ENCODE measurements at places on chromosomes 12 and 14.

DNA sequence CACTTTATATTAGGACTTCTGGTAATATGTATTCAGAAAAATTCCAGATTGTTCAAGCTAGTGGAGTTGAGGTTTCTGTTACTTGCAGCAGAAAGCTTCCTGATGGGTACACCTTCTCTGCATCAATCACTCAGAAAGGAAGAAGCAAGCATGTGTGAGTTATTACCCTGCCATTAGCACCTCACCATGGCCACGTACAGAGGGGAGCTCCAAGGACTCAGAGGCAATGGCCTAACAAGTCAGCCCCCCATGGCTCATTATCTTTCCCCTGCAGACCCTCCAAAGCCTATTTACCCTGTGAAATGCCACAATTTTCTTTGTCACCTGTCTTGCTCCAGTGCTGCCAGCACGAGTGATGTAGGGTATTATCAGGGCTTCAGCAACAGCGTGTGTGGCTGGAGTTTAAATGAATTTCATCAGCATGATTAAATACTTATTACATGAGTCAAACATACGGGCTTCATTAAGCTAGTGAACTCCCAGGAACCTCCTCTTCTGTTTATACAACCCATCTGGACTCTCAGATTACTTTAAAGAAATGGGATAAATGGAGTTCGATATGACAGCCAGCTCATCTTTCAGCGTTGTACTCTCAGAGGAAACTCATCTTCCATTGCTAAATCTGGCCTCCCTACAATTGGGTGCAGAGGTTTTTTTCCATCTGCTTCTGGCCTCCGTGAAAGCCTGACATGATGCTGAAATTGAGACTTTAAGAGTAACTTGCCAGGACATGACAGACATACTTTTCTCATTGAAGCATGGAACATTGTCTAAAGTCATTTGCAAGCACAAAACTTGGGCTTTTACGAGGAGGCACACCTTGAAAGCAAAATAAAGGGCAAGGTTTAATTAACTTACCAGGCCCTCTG lies 135.9 kb downstream of the TMEM30B start:
- no peak for DNase-seq

DNA sequence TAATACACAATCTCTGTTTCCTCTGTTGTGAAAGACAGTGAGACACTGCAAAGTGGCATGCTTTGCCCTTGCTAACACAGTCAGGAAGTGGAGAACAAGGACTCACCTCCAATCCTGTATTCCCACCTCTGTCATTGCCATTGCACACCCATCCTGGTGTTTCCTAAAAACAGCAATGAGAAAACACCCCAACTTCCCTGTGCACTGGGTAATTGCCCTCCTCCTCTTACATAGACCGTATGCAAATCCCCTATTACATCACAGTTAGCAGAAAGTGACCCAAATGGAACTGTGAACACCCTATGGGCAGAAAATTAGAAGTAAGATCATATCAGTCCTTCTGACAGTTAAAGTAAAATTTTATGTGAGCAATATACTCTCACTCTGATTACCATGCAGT lies 355.5 kb downstream of the BCL11B start:
- DNase-seq = no peak

GRCh38 chr12:10190558-10191388 lies 11.9 kb downstream of the TMEM52B start:
- peak; percentile 14 for DNase-seq

GRCh38 chr12:57254506-57255280 lies 3.7 kb upstream of the STAC3 start:
- no peak for DNase-seq

DNA sequence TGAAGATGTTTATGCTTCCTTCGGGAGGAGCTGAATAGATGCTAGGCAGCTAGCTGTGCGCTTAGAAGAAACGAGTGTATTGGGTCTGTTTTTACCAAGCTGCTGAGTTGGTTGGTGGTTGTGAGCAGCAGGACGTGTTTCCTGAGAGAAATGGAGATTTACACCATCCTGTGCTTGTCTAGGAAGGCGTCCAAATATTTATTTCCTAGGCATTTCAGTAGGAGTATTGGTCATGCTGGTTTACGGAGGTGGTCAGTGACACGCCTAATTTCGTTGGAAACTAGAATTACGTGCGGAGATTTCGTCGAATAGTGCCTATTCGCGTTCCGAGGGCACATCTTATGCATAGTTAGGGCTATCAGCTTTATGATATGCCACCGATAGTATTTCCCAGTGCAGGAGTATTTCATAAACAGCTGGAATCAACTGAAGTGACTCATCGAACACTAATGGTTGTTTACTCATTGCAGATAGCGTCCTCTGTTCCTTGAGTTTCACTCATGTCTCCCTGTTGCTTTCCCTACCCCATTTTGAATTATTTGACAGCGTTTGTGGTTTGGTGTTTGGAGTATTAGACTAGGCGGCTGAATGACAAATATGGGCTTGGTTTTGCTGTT lies 780 bp downstream of the TBC1D15 start:
- no peak for DNase-seq

GRCh38 chr14:102878174-102878969 lies 44.1 kb upstream of the AMN start:
- DNase-seq = no peak

- no peak for DNase-seq
These were observed 354.3 kb downstream of the CEP128 start for GRCh38 chr14:80587096-80587724.

DNA sequence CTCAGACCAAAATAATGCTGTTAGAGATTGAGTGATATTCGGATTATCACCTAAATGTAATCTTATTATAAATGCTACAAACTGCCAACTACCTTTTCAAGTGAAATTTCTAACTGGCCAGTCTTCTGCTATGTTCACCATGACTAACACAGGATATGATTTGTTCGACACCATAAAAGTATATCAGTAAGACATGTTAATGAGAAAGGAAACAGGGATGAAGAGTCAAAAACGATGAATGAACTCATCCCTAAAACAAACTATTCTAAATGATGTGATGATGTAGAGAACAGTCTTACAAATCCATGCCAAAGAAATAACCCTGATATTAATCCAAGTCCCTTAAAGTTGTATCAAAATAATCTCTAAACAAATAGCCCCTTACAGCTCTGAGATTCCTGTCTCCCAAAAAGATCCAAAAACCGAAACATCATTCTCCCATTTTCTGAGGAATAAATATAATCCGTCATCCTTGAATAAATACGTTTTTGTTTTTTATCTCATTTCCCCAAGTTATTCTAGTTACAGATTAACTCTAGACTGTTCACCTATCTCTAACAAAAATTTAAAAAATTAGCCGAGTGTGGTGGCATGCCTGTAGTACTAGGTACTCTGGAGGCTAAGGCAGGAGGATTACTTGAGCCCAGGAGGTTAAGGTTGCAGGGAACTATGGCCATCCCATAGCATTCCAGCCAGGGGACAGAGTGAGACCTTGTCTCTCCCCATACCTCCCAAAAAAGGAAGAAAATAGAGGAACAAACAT lies 9.1 kb downstream of the SCAF11 start:
- DNase-seq = no peak

DNA sequence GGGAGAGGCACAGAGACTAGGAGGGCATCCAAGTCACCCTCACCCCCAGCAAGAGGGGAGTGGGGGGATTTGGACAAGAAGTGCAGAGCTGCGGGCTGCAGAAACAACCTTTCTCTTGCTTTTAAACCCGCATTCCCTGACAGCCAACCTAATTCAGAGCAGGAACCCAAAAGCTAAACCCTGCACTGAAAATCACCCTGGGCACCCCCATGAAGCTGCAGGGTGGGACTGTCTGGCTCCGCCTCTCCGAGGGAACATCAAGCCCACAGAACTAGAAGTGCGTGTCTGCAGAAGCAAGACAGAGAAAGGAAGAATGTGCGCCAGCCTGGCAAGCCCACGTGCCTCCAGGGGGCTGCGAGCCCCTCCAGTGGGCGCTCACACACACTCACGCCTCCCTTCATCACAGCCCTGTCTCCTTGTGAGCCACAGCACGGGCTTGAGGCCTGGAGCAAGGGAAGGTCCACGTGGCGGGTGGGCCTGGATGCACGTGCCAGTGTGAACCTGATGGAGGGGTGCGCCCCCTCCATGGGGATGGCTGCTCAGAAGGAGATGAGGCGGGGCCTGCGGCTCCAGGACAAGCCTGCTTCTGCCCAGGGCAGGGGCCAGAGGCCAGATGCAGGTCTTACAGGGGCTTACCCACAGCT lies 27.8 kb upstream of the PNMA1 start:
- no peak for DNase-seq

DNA sequence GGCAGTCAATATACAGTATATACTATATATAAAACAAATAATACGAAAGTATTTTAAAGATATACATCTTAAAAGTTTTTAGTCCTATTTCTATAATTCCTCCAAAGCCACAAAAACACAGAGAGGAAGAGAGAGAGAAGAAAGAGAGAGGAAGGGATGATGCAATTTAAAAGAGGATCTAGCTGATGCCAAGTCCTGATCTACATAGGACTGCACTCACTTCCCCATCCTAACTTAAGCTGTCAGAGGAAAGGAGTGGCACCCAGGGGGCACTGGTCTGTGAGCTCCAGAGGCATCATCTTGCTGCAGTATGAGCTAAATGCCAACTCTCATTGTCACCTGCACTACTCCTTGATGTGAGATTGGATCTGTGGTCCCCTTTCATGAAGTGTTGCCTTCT lies 95.8 kb downstream of the C12orf42 start:
- no peak for DNase-seq

DNA sequence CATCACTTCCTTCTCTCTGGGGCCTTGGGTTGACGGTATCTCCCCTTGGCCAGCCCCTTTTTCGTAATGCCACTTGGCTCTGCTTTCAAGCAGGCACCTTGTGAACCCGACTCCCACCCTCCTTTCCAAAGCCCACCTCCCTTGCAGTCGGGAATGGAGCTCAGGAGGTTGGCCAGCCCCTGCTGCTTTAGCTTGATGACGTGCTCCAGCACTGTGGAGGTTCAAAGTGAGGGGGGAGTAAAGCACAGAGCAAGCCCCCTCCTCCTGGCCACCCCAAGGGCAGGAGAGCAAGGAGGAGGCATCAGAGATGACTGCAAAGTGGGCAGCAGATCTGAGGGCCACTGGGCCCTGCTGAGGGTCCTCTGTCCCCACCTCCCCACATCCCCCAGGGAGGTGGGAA lies 103.4 kb downstream of the ZFP36L1 start:
- DNase-seq = no peak

DNA sequence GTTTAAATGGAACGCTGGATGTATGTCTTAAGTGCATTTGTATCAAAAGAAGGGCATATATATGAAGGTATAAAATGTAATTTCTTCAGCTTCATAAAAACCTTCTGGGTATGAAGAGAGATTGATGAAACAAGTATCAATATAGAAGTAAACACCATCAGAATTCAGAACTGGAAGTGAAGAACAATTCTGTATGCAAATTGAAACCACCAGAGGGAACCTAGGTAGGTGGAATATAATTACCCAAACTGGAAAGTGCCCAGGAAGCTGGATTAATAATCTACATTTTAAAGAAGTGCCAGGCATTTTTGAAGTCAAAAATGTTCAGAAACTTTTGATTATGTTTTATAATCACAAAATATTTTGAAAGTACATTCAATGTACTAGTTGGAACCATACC lies 336.2 kb upstream of the GARIN6 start:
- DNase-seq = no peak

DNA sequence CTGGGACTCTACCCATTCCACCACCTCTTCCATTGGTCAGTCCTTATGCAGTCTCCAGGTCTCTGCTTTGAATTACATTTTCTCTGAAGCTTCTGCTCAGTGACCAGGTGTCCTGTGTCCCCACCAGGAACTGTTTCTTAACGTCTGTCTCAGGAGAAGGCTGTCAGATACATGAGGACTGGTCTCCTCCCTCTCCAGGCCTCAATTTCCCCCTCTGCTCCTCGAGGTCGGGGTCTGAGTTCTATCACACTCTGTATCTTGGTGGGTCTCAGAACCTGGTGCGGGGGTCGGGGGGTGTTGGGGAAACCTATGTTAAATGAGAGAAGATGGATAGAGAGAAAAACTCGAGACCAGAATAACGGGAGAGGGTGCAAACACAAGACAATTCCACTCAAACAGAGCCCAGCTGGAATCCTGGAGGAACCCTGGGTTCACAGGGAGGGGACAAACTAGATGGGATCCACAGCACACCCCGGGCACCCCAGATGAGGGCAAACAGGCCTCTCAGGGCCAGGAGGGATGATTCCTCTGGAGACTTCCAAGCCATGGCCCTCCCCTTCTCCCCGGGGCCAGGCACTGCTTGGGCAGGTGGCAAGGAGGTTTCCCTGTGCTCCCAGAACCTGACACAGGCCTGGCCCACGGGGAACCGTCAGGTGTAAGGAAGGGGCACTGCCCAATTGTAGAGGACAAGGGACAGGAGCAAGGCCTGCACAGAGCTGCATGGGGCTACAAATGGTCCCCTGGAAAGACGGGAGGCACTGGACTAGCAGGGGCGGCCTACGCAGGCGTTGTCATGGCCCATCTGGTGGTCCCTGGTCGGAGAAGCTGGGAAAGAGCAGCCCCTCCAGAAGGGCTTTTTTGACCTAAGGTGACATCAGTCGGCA lies 313.2 kb upstream of the DIO3 start:
- no peak for DNase-seq

DNA sequence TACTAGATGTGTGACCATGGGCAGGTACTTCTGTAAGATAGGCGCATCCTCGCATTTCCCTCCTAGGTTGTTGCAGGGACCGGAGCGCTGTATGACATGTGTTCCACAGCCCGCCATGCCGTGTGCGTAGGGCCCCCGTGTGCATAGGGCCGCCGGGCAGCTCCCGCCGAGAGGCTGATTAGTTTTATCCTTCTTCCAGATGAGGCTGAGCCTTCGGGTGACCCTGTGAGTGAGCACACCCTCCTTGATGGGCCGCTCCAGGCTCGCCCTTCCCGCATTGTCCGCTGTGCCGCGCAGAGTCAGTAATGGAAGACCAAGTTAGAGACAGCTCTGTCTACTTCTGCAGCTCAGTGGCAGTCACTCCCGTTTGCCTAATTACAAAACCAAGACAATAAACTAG lies 72.9 kb upstream of the DYNC1H1 start:
- no peak for DNase-seq

DNA sequence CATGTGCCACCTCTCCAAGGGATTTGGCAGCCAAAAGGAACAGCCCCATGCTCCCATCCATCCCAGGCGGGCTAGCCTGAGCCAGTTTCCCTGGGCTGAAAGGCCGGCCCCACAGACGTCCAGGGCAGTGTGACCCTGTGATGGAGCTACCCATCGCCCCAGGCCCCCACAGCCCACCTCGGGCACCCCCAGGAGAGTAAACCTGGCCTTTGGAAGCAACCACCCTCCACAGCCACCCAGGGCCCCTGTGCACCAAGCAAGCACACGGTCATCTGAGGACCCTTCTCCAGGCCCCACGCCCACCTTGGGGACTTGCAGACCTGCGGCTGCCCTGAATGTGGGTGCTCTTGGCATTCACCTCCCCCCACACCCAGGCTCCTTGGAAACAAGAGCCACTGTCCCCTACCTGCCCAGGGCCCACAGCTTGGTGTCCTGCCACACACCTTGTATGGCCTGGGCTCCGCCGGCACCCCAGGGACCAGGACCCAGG lies 8.4 kb downstream of the AHNAK2 start:
- DNase-seq = no peak

Data from activated CD8-positive, alpha-beta memory T cell treated with anti-CD3 and anti-CD28 coated beads for 1 hour (primary cell).